ENCODE measurements at places on chromosomes 13 and 19. TPM values are rescaled to one million over a fixed set of nuclear protein-coding genes. Genes with fewer than 3 reads are reported as not detected.

DNA sequence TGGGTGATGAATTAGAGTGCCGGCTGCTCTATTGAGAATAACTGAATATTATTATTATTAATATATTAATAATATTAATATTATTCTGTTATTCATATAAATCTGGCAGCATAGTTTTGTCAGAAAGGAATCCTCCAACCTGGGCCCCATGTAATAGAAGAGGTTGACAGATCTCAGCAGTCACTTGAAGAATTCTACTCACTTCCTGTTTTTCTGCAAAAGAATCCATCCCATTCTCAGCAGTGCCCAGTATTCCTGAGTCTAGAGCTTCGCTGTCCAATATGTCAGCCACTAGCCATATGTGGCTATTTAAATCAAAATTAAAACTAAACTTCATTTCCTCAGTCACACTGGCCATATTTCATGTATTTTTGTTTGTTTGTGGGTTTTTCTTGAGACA lies 72.4 kb upstream of the USPL1 start:
- DNase-seq, result no peak

Gene BST2
- total RNA-seq, result 58.8 TPM

GRCh38 chr13:36086117-36086516 lies 45.1 kb downstream of the DCLK1 start:
- DNase-seq, result no peak

Gene MEIS3
- 0.09 TPM for total RNA-seq

- DNase-seq, result peak; percentile 40
Measured at GRCh38 chr19:1837625-1838105, 10.6 kb downstream of the REXO1 start.

Measured in HepG2 (cell line).